Heart left ventricle (tissue), 16 donors: ENCODE measurements at places on chromosomes 2 and 18. TPM values are rescaled to one million over a fixed set of nuclear protein-coding genes. Genes with fewer than 3 reads are reported as not detected.

DNA sequence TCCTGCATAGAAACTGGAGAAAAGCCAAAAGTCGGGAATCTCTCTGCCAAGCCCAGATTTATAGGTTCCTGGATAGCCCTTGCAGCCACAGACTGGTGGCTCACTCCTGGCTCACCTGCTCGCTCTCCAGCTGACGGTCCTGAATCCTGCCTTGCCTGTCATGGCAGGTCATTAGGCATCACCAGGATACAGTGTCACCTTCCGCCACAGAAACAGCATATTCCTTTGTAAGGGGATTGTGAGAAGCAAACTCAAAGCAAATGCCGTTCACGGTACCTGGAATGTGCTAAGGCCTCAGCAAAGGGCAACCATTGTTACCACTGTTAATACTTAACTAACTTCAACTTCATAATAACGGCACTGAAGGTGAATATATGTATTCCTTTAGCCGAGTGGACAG, 57.1 kb upstream of the GPR45 start:
- no peak for DNase-seq

DNA sequence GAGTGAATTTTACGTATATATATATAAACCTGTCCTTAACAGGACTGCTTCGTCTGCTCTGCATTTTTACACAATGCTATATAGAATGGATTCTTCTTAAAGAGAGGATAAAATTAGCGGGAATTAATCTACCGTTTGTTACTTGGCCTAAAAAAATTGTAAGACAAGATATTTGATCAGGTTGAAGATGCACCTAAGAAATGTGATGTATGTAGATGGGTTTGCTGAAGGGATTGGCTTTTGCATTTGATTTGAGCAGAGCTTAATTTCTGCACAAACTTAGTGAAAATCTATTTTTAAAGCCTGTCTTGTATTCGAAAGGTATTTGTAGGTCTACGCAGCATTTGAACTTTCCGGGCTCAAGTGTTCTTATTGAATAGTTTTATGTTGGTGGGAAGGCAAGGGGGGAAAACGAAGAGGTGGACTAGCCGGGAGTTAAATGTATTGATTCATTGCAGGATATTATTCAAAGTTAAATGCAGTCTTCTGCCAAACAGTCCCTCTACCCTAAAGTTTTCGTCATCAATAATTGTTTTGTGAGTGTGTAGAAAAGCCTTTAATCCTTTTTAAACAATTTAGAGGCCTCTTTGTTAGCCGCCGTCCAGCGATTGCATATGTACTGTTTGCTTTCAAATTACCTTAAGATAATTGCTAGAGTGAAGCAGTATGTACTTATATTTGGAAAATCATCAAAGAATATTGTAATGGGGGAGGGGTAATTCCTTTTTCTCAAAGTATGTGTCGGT, 1.2 kb downstream of the PPP1CB start:
- DNase-seq: no peak

DNA sequence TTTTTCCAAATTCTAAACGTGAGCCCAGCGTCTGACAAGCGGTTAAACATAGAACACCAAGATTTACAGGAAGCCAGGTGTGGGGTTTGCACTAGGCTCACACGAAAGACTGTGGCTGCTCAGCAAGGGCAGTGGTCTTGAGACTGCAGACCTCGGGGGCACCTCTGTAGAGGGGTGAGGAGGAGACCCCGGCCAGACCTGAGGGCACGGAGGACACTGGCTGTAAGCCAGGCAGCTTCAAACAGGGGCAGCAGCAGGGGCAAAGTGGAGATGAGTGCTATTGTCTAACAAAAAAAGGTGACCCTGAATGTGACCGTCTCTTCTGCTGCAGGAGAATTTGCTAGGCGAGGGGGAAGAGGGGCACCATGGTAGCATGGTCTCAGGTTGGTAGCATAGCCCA, 140.3 kb downstream of the CYP26B1 start:
- no peak for DNase-seq

- no peak for DNase-seq
Measured at GRCh38 chr2:208985644-208986043, 438.2 kb upstream of the MAP2 start.

DNA sequence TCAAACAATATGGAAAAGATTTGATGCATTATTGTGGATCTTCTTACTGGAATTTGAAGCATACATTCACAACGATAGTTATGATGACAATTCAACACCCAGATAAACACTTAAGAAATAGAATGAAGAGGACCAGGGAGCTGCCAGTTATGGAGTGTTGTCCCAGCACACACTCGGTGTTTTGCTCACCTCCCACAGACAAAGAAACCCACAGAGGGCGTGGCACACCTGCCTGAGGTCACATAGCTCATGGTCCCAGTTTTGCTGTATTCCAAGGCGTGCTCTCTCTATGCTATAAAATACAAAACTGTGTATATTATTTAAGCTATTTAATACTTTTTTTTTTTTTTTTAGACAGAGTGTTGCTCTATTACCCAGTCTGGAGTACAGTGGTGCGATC, 31.1 kb downstream of the EFR3B start:
- DNase-seq: no peak

DNA sequence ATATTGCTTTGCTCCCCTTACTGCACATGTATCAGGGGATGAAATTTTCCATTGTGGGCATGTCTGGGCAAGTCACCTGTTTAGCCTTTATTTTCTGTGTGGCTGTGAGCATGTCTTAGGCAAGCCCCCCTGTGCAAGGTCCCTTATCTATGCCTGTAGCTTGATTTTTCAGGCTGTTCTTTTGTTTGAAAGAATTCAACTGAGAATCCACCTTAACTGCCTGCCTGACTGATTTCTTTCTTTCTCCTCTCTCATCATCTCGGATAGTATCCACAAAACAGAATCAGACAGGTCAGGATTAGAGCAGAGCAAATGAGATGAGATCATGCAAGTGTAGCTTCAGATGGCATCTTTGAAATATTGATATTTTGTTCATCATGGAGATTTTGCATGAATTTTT, 1147.5 kb upstream of the ACVR2A start:
- no peak for DNase-seq

DNA sequence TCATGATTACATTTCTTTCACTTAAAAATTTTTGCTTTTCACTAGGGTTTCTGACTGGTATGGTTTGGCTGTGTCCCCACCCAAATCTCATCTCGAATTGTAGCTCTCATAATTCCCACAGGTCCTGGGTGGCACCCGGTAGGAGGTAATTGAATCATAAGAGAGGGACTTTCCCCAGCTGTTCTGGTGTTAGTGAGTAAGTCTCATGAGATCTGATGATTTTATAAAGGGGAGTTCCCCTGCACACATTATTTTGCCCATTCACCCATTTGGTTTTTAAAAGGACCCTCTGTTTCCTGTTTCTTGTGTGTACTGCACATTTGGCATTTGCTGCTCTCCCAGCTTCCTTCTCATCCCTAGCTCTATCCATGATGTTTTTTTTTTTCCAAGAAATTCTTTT, 27.8 kb upstream of the NETO1 start:
- no peak for DNase-seq

DNA sequence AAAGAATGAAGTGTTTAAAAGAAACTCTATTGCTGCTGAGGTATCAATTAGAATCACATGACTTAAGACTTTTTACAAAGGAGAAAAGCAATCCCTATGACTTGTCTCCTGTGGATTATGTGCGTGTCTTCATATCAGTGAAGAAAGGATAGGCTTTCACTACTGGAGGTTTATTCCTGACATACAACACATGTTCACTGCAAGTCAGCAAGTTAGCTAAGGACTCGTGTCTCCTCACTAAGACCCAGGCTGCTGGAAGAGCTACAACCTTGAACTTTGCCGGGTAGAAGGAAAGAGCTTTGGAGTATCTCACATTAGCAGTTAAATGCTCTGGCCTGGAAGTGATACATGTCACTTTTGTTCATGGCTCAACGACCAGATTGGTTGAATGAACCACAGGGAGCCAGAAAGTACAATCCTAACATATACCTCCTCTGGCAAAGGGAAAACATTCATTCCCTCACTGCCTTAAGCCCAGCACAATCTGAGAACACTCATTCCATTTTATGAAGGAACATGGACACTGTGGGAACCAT, 215.3 kb downstream of the RNF152 start:
- DNase-seq: no peak

- no peak for DNase-seq
Measured at GRCh38 chr2:136131484-136131960, 13.6 kb upstream of the CXCR4 start.

- DNase-seq: no peak
Measured at GRCh38 chr2:218125095-218125494, 733 bp upstream of the CXCR2 start.

DNA sequence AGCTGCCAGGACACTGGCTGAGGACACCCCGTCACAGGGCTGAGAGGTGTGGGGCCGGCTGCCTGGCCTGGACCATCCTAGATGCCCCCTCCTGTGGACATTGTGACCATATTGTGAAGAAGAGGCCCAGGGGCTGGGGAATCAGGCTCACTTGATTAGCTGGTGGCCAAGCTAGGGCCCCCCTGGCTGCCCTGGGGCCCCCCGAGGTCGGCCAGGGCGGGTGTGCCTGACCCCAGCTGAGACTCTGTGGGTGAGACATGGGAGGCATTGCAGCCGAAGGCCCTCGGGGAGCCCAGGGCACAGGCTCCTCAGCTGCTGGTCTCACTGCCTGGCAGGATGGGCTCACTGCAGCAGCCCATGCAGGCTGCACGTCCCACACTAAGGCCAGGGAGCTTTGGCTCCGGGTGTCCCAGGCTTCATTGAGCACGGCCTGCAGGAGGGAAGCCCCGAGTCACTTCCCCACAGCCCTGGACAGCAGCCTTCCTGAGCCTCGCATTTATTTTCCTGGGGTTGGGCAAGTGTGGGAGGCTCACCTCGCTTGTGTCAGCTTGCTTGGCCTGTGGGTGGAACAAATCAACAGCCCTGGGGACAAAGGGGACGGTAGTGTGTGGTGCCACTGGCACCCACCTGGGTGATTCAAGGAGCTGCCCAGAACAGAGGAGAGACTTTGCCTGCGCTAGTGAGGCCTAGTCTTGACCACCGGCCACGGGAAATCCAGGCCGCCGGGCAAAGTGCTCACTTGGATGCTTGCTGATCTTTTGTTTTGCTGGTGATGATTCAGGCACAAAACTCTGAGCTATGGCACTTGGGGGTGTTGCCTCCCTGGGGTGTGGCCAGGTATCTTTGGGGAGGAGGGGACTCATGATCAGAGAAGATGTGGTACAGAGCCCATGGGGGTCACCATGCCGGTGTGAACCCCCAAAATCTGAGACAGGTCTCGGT, 1.3 kb downstream of the GAL3ST2 start:
- DNase-seq: no peak

DNA sequence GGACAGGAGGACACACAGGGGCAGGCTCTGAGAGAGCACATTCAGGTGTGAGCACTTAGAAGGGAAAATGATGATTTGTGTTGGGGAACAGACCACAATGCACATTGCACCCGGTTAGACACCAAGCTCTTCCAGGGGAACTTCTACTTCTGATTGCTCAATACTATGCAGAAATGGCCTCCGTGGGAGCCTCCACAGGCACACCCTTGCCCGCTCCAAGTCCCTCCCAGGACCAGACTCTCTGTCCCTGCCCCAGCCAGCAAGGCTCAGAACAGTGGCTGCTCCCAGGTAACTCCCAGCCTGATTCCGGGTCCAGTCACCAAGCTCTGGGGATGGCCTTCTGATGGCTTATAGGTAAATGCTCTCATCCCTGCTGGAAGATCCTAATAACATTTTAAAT, 56.2 kb downstream of the BCL2L11 start:
- DNase-seq: no peak

- peak; percentile 73 for DNase-seq
Measured at GRCh38 chr2:96788442-96789244, 27.4 kb upstream of the CNNM3 start.

DNA sequence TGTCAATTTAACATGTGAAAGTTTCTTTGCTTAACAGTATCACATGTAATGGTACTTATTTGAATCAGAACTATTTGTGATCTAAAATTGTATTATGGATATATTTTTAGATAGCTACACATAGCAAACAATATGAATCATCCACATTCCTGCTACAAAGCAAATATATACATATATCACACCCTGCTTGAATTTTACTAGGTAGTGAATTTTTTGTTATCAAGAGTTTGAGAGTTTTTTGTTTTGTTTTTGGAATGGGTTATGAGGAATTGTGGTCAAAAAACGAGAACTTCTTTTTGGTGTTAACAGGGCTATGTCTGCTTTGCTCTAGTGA, 635.7 kb downstream of the NRXN1 start:
- no peak for DNase-seq

GRCh38 chr2:36530178-36530982, 67.6 kb downstream of the FEZ2 start:
- DNase-seq: no peak

GRCh38 chr2:176914371-176914770, 298.2 kb upstream of the HNRNPA3 start:
- no peak for DNase-seq

- no peak for DNase-seq
Measured at GRCh38 chr2:229927817-229928321, 5.6 kb downstream of the FBXO36 start.

DNA sequence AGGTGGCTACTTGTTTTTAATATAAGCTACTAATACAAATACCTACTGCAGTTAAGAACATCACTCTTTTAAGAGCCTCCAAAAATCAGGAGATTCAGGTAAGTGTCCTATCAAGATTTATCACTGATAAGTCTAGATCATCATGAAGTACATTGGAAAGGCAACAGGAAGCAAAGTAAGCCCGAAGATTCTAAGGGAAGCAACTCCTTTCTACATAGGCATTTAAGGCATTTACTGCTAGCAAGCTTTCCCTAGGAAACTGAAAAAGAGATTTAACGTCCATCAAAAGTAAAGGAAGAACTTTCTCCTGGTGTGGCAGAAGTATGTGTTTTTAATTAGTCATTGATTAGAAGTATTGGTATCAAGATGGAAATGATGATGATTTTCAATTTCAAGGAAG, 3.7 kb downstream of the STK17B start:
- DNase-seq: no peak

DNA sequence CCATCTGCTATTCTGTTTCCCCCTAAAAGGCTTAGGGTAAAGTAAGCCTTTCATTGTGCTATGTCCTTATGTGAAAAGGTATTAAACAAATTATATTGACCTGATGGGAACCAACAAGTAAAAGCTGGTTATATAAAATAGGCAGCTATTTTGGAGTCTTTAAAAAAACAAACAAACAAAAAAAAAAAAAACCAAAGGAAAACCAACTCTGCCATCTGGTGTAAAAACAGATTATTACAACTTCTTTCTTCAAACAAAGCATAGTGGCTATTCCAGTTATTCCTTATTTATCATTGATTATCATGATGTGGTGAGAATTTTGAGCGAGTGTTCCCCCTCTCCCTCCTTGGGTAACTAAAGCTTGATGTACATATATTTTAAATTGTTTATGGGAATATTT, 122.3 kb upstream of the FHL2 start:
- no peak for DNase-seq

Gene ATP6V1B1
- total RNA-seq: not detected

Gene C2orf42
- 8.9 TPM for total RNA-seq

Gene ANKRD30BL
- not detected for total RNA-seq

Gene LIMS2
- 97.1 TPM for total RNA-seq

Gene PFN4
- not detected for total RNA-seq

Gene TCF23
- total RNA-seq: 0.85 TPM

Gene ARID5A
- 50.2 TPM for total RNA-seq

Gene HOXD13
- total RNA-seq: not detected

Gene KRCC1
- 20.9 TPM for total RNA-seq

Gene SLC5A7
- not detected for total RNA-seq

Gene DNAJC5G
- total RNA-seq: 1.3 TPM

Gene RUFY4
- total RNA-seq: not detected

Gene EVX2
- not detected for total RNA-seq
